ENCODE measurements at places on chromosomes 6 and 20. TPM values are rescaled to one million over a fixed set of nuclear protein-coding genes. Genes with fewer than 3 reads are reported as not detected.

Gene PAK5
- polyA plus RNA-seq: 0.49 TPM

Gene PDE7B
- 8.1 TPM for polyA plus RNA-seq

DNA sequence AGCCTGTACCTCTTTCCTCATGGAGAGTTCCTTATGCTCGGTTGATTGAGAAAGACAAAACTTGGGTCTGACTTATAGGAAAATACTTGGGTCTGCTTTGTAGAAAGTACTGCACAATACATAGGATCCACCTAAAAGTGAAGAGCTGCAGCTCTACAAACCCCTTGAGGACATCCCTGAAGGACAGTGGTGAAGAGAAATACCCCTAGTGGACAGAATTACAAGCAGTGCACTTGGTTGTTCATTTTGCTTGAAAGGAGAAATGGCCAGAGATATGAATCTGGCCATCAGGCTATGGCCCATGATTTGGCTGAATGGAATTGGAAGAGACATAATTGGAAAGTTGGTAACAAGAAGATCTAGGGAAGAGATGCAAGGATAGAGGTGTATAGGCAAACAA is 8.3 kb downstream of the CD24 start:
- no peak for DNase-seq

GRCh38 chr6:148565930-148566663 is 180.7 kb upstream of the UST start:
- no peak for DNase-seq

Data from renal pelvis (tissue), 12 donors.